ENCODE measurements at places on chromosomes 12 and 14.

- DNase-seq, result no peak
Measured at GRCh38 chr12:69339999-69340398, 8.2 kb upstream of the LYZ start.

GRCh38 chr12:66074561-66074960, 56.0 kb downstream of the LLPH start:
- DNase-seq, result no peak

GRCh38 chr14:85948153-85948552, 418.2 kb downstream of the FLRT2 start:
- no peak for DNase-seq

DNA sequence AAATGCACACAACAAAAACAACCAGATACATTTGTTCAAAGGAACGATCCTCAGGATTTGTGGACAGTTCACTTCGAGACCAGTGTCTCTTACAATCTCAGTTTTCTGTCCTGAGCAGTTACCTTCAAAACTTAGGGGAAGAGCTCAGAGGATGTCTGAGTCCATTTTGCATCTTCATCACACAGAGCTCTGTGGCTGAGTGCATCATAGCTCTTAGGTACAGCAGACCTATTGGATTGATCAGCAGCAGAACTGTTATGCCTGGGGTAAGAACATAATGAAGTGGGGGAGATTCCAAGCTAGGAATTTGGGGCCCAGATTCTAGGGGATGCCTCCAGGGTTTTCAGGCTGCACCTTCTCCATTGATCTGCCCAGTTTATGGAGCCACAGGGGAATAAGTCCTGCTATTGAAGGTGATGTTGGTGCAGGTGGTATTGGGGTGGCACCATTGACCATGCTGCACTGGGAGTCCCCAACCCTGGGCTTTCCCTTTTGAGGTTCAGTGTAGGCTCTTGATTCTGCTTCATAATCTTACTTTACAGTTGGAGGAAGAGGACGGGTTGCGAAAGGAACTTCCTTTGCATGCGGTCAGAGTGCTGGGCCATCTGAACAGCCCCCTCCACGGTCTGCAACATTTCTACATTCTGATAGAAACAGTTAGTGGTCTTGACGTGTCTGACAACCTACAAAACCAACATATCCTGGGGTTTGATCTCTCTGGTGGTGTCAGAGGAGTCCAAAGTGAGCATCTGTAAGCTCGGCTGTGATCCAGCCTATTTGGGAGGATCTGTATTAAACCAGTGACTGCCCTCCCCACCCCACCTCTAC, 112.8 kb downstream of the CHST11 start:
- DNase-seq, result no peak

GRCh38 chr14:71478542-71478941, 453.7 kb upstream of the RGS6 start:
- DNase-seq, result no peak

- no peak for DNase-seq
Measured at GRCh38 chr14:71267007-71267513, 359.8 kb downstream of the PCNX1 start.

- DNase-seq, result no peak
Measured at GRCh38 chr12:42742716-42743115, 153.2 kb upstream of the PRICKLE1 start.

GRCh38 chr14:58825606-58826005, 187.8 kb downstream of the DACT1 start:
- DNase-seq, result no peak

DNA sequence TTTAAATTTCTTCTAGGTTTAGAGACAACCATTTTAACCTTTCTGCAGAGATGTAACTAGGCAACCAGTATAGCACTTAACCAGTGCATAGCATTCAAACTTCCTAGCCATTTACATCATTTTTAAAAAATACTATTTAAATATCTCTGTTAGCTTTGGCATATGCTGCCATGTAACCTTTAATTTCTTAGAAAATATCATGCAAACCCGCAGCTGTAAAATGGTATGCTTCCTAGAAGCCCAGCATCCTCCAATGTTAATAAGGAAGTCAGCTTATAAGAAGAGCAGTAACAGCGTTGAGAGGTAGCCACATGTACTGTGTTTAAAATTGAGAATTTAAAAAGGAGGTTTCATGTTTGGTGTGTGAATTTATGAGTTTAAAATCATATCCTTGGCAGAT, 22.8 kb downstream of the GNG2 start:
- no peak for DNase-seq

DNA sequence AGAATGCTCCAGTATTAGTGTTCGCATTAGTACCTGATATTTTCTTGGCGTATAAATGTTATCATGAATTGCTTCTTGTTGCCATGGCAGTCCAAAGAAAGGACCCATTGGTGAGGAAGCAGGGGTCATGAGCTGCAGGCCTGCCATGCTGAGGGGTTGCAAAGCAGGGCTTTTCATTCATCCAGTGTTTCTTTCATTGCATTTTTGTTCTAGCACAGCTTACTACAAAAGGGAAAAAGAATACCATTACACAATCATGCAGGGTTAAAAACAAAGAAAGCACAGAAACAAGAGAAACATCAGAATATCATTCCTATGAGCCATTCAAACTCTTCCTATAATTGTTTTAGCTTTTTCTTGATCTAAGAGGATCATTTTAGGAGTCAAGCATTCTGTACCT, 24.0 kb downstream of the DICER1 start:
- DNase-seq, result no peak

DNA sequence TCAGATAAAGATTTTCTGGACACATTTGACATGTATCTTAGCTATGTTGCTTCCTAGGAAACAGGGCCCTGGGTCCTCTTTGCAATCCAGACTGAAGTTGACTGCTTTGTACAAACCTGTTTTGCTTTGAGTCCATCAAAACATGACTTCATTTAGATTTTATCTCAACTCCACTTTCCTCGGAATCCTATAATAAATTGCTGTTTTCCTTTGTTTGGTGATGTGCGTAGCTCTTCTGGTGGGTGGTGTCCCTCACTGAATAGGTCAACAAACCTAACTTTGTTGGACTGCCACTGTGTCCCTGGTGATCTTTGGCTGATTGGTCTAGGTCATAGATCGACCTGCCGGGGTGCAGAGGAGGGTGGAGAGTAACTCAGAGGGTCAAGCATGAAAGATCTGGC, 735 bp upstream of the P2RX7 start:
- no peak for DNase-seq

- no peak for DNase-seq
Measured at GRCh38 chr12:26334621-26335124, 139.3 kb downstream of the SSPN start.

- DNase-seq, result no peak
Measured at GRCh38 chr14:65373016-65373670, 39.4 kb upstream of the FUT8 start.

Measured in iPS DF 6.9 (cell line).